ENCODE measurements at places on chromosomes 12 and 14. TPM values are rescaled to one million over a fixed set of nuclear protein-coding genes. Genes with fewer than 3 reads are reported as not detected.

GRCh38 chr12:52587563-52587962 lies 13.7 kb downstream of the KRT72 start:
- H3K27me3 ChIP-seq: no peaks in the 10 kb centered on the region
- peaks cover 32% of the 10 kb centered on the region for H3K4me1 ChIP-seq
- H3K36me3 ChIP-seq: no peaks in the 10 kb centered on the region
- no peak overlapping the region for H3K27ac ChIP-seq
- H3K4me3 ChIP-seq: no peak overlapping the region
- no peak for DNase-seq

DNA sequence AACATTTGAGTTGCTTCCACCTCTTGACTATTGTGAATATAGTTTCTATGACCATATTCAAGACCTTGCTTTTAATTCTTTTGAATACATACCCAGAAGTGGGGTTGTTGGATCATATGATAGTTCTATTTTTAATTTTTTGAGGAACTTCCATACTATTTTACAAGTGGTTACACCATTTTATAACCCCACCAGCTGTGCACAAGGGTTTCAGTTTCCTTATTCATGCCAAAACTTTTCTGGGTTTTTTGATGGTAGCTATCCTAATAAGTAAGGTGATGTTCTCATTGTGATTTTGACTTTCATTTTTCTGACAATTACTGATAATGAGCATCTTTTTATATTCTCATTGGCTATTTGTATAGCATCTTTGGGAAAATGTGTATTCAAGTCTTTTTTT lies 109.4 kb upstream of the GARIN2 start:
- H3K4me1 ChIP-seq: no peaks in the 10 kb centered on the region
- DNase-seq: no peak
- no peaks in the 10 kb centered on the region for H3K27me3 ChIP-seq
- H3K27ac ChIP-seq: no peak overlapping the region

DNA sequence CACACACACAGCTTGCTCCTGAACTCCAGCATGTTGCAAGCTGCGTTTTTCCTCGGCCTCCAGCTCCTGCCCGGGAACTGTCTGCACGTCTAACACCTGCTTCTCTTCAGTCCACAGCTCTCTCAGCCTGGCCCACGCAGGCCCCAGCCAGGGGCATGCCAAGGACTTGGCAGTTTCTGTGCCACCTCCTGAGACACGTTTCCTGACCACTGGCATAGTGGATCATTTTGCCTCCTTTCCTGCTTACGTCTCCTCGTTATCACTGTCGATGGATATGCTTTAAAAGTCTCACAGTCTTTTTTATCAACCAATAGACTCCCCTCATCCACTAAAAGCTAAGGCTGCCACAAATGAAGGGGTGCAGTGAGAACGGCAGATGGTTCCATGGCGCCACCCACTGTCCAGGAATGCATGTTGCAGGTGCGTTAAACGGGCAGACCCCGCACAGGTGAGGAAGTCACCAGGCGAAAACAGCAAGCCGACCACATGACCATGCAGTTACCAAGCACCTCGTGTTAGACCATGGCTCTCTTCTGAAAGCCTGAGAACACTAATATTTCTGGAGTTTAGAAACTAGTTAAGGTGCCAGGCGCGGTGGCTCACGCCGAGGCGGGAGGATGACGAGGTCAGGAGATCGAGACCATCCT lies 14.7 kb upstream of the TEAD4 start:
- H3K27ac ChIP-seq: no peak overlapping the region
- H3K4me1 ChIP-seq: peaks cover 3% of the 10 kb centered on the region
- peaks cover 3% of the 10 kb centered on the region for H3K36me3 ChIP-seq
- peak; percentile 59 for DNase-seq
- no peak overlapping the region for H3K4me3 ChIP-seq
- peaks cover 4% of the 10 kb centered on the region for H3K27me3 ChIP-seq

GRCh38 chr14:54724676-54725325 lies 157.9 kb downstream of the SAMD4A start:
- H3K27me3 ChIP-seq: peaks cover 20% of the 10 kb centered on the region
- peaks cover 30% of the 10 kb centered on the region for H3K4me1 ChIP-seq
- peaks cover 2% of the 10 kb centered on the region for H3K36me3 ChIP-seq
- no peak for DNase-seq

CLEC9A gene
- total RNA-seq: not detected
